Stimulated activated CD4-positive, alpha-beta T cell treated with anti-CD3 and anti-CD28 coated beads, Interleukin-1b, Interleukin-23, amount 100 ng/mL, for 1 hour (primary cell): ENCODE measurements at places on chromosomes 6 and 20.

DNA sequence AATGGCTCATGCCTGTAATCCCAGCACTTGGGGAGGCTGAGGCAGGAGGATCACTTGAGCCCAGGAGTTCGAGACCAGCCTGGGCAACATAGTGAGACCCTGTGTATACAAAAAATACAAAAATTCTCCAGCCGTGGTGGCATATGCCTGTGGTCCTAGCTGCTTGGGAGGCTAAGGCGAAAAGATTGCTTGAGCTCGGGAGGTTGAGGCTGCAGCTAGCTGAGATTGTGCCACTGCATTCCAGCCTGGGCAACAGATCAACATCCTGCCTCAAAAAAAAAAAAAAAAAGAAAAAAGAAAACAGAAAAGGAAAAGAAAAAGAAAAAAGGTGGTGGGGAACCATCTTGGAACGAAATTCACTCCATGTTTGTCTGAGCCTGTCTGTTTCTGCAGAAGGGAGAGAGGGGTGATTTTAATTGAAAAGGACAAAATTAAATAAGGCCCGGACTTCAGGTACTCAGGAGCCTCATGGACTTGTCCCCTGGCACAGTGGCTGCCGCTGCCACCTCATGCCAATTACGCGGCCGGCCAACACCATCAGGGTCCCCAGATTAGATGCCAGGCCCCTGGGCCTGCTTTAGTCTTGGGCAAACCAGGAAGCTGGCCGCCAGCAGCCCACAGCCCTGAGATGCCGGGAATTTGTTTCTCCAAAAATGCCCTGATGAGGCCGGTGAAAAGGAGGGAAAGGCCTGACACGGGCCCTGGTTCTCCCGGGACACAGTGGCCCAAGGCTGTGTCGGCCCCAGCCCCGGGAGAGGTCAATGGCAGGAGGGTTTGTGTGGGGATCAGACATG lies 37.8 kb upstream of the STX16 start:
- no peak for DNase-seq

- DNase-seq: no peak
These were observed 497.5 kb downstream of the UTRN start for GRCh38 chr6:144782634-144783033.

DNA sequence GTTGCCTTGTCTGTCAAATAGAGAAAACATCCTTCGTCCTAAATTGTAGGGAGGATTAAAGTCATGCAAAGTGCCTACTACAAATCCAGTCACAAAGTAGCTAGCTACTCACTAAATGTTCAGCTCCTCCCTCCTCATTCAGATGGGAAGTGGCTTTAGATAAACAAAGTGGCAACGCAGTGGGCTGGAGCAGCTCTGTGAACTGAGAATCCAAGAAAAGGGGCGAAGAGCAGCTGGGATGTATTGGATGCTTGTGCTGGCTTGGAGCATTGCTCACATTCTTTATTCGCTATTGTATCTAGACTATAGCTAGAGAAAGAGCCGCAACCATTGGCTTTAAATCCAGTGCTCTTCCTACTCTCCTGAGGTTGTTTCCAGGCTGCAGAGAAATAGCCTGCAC lies 10.3 kb downstream of the MOG start:
- DNase-seq: no peak

DNA sequence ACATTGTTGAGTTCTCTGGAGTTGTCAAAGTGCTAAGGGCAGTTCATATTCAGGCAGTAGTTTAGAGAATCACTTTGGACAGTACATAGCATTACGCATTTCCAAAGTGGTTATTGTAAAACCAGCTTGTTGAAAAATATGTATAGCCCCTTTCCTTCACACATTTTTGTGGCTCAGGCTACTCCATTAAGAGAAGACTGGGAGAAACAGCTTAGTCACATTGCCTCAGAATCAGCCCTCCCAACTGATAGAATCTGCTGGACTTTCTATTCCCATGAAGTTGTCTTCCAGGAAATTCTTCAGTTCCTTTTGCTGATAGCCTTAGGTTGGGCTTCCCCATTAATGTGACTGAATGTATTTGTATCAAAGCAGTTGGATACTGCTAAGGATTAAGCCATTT lies 39.5 kb upstream of the HDGFL1 start:
- DNase-seq: no peak

- DNase-seq: no peak
These were observed 10.1 kb downstream of the ISM1 start for GRCh38 chr20:13231031-13231752.
